ENCODE measurements at places on chromosomes 16 and 17.

GRCh38 chr17:2735896-2736295 is 13.6 kb downstream of the CCDC92B start:
- no peak for DNase-seq

DNA sequence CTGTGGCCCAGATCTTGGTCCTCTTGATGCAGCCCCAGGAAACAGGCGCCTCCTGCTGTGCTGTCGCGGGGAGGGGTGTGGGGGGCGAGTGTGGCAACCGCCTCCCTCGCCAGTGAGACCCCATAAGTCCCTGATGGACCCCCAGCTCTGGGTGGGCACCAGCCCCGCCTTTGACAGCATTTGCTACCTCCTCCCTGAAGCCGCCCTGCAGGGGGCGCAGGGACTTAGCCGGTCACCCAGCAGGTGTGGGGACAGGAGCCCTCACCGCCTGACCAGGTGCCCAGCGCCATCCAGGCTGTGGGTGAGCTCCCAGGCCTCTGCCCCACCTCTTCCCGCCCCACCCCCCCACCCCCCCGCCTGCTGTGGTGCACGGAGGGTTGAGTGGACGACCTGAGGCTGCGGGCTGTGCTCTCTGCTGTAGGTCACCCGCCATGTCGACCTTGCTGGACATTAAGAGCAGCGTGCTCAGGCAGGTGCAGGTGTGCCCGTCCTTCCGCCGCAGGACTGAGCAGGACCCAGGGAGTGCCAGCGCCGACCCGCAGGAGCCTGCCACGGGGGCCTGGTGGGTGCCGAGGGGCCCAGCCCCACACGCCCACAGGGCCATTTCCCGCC is 4.8 kb downstream of the BAIAP3 start:
- DNase-seq, result no peak

GRCh38 chr17:6196355-6196754 is 126.2 kb downstream of the WSCD1 start:
- DNase-seq, result no peak

GRCh38 chr16:51147776-51148677 is 3.0 kb downstream of the SALL1 start:
- DNase-seq, result no peak

- no peak for DNase-seq
Measured at GRCh38 chr17:79632432-79632735, 21.5 kb upstream of the RBFOX3 start.

- no peak for DNase-seq
Measured at GRCh38 chr16:56108056-56108471, 83.2 kb upstream of the GNAO1 start.

- no peak for DNase-seq
Measured at GRCh38 chr16:31274831-31275816, 15.3 kb downstream of the ITGAM start.

DNA sequence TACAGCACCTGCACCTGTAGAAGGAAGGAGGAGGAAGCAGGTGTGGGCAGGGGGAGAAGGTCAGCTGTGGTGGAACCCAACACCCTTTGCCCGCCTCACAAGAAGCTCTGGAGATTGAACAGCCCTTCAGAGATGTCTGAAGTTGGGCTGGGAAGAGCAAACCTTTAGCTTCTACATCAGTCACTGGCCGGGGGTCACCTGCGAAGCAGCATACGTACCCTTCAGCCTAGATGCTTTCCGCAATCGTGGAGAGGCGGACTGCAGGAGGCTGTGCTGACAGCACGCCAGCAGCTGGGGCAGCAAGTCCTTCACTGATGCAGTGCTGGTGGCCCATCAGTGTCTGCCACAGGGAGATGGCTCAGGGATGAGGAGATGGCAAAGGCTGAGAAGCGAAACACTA is 5.2 kb upstream of the HS3ST3B1 start:
- DNase-seq, result no peak

GRCh38 chr16:3075523-3075915 is 10.1 kb downstream of the IL32 start:
- DNase-seq, result no peak

GRCh38 chr17:64653325-64653984 is 8.7 kb downstream of the SMURF2 start:
- no peak for DNase-seq
